ENCODE measurements at places on chromosomes 12 and 14.

GRCh38 chr12:91413581-91414546 is 231.2 kb upstream of the DCN start:
- no peak for DNase-seq

DNA sequence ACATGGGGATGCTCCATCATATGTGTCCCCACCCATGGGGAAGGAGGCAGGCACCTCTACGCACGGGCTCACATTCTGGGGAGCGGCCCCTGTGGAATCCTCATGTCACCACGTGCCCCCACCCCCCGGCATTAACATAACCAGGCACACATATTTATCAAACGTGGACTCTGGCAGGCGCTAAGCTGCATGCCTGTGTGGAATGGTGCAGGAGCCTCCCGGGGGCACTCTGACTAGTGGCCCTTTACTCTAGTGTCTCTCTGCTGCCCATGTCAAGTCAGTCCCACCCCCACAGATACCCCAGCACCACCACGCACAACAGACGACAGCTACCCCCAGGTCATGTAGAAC is 66.1 kb downstream of the CCDC88C start:
- DNase-seq, result no peak

DNA sequence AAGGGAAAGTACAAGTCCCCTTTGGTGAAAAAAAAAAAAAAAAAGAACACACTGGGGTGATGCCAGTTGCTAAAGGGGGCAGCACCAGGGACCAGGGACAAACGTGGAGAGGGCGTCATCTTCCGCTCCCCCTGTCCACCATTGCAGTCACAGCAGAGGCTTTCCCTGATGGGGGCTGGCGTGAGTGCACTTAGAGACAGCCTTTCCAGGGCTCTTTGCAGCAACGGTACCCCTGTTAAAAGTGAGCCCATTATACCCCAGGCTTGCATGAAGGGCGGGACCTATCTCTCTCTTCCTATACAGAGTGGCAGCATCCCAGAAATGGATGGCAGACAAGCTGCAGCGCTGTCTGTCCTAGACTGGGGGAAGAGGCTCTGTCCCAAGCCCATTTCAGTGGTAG is 155.0 kb downstream of the KCNK10 start:
- DNase-seq, result no peak

GRCh38 chr12:128337431-128338170 is 70.6 kb downstream of the TMEM132C start:
- DNase-seq, result no peak

DNA sequence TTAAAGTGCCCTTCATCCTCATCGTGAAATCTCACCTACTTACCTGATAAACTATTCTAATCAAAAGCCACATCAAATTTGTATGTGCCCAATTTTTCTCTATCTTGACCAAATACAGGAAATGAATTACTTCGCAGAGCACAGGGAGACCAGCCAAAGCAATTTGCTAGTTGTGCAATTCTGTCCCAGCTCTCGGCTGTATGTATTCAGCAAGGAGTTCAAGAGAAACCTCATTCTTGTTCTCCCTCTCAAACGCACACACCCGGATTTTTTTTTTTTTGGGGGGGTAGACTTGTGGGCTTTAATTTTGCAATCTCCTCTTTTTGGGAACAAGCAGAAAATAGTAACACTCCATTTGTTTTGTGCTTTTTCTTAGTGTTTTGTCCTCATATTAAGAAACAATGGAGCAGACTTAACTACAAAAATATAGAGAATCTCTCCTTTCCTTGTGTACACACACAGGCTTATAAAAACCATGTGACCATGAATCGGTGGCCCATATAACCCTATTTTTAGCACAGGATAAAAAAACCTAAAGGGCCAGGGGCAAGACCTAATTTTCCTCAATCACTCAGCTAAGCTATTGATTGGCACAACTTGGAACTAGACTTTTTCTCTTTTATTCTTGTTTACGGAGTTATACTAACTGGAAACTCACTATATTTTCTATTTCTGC is 64.2 kb downstream of the MBIP start:
- peak; percentile 27 for DNase-seq

DNA sequence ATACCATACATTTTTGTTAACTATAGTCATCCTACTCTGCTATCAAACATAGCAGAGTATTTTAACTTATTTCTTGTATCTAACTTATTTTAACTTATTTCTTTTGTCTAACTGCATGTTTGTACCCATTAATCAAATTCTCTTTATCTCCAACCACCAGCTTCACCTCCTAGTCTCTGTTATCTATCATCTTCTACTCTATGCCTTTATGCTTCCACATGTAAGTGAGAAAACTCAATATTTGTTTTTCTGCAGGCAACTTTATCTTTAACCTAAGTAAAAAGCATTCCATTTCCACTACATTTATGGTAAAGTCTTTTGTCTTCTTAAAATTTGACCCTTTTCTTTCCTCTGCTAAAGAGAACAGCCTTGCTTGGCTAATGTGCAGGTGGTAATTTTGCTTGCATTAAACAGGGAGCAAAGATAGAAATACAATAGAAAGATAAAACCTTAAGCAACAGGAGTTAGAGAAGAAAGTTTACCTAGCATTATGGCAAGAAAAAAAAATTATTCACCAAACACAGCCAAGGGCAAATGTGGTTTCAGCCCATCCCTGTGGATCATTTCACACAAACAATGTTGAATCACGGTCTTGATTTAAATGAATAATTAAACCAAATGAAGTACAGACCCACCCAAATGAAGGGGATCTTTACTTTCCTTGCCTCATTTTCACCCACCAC is 110.9 kb upstream of the TSPAN8 start:
- no peak for DNase-seq

GRCh38 chr12:103397536-103397935 is 98.2 kb downstream of the C12orf42 start:
- DNase-seq, result no peak

DNA sequence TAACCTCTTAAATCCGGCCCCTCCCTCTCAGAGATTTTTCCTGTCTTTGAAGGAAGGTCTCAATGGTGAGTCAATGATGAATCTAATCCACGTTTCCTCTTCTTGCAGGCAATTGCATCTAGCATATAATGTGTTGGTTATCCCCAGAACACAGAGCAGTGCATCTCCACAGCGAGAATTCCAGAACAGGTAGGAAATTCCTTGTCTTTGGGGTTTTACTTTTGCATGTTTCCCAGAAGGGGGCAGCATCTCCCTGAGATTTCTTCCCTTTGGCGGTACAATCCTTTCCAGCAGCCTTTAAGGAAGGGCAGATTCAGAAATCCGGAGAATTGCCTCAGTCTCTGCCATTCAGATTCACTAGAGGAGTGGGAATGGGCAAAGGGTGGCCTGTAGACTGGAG is 128.0 kb downstream of the KCNA5 start:
- DNase-seq, result peak; percentile 25

GRCh38 chr12:115132145-115132544 is 448.2 kb upstream of the TBX3 start:
- no peak for DNase-seq

- no peak for DNase-seq
Measured at GRCh38 chr12:49881415-49882247, 22.1 kb downstream of the FAIM2 start.

GRCh38 chr12:9810671-9811070 is 16.6 kb upstream of the KLRF1 start:
- peak; percentile 84 for DNase-seq

DNA sequence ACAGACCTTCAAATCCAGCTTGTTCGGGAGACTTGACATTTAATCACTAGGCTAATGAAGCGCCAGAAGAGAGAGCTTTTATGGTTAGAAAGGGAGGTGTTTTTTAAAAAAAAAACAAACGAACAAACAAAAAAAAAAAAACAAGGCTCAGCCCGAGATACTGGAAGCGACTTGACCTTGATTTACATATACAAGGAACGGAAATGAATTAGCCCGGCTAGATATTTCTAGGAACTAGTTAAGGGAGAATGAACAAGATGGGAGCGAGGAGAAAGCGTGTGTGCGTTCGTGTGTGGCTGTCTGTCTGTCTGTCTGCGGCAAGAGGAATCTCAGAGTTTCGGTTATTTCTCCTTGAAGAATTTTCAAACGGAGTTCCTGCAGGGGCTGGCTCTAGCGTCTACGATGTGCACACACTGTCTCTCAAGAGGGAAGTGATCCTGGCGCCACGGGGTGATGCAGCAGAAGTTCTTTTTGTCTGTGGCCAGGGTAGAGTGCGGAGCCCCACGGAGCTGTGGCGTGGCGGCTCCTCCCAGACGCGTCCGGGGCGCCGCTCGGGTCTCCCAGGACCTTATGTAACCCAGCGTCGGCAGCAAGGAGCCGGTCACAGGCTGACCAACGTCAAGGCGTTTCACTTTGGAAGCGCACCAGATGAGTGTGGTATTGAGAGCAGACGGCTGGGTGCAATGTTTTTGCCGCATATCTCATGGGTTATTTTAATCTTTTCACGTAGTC is 18.8 kb downstream of the SOCS2 start:
- DNase-seq, result peak; percentile 88

- no peak for DNase-seq
Measured at GRCh38 chr14:96658611-96659010, 138.6 kb upstream of the VRK1 start.

DNA sequence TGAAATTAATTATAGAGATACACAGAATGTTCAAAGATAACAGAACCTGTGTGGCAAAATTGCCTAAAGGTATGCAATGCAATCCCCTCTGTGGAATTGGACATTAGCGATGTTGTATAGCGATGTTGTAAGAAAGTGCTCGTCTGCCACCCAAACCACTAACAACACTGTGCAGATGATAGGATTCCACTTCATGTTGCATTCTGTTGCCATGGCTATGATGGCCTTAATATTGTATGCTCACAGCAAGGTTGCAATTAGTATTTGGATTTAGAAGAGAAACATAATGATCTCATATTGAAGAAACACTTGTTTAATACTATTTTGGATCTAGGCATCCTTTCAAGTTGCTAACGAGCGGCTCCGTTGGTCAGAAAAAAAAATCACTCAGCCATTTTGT is 260.3 kb downstream of the BCAT1 start:
- DNase-seq, result no peak

- no peak for DNase-seq
Measured at GRCh38 chr12:58347691-58348090, 406.3 kb downstream of the ATP23 start.

DNA sequence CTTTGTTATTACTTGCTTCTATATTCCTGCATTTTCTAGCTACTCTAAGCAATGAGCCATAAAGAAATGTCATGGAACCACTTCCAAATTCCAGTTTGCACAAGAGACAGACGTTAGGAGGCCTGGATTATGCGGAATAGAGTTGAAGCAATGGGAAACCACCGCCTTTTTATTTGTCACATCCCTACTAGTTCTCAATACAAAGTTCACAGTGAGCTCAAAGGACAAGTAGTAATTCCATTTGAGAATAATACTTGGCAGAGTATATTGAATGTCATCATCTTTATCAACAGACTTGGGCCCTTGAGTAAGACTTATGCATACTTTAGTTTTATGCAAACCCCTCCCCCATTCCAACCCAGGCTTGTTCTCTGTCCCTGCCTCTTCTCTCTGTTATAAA is 3.7 kb upstream of the SLC15A5 start:
- no peak for DNase-seq

GRCh38 chr12:132066345-132066685 is 77.8 kb downstream of the DDX51 start:
- peak; percentile 38 for DNase-seq

DNA sequence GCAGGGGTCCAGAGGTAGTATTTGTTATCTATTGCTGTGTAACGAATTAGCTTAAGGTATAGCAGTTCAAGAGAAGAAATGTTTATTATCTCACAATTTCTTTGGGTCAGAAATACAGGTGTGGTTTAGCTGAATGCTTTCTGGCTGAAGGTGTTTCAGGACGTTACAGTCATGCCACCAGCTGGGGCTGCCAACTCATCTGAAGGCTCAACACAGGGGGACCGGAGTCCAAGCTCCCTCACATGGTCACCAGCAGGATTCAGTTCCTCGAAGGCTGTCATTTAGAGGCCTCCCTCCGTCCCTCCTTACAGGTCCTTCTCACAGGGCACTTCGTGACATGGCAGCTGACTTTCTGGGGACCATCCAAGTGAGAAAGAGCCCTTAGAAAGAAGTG is 37.5 kb upstream of the SINHCAF start:
- DNase-seq, result peak; percentile 17

DNA sequence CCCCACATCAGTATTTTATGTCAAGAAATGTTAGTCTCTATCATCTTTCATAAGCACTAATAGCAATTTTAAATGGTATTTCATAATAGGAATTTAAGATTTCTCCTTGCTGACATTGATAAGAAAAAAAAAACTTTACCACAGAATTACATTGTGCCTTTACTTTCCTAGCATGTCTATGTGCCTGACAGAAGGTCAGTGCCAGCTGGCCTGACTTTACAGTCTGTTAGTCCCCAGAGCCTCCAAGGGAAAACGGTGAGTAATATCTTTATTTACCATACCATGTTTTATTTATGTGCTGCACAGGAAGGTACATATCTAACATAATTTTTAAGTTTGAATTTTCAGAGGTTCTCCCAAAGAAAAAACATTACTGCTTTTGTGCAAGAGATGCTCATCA is 152.0 kb upstream of the AEBP2 start:
- DNase-seq, result no peak

DNA sequence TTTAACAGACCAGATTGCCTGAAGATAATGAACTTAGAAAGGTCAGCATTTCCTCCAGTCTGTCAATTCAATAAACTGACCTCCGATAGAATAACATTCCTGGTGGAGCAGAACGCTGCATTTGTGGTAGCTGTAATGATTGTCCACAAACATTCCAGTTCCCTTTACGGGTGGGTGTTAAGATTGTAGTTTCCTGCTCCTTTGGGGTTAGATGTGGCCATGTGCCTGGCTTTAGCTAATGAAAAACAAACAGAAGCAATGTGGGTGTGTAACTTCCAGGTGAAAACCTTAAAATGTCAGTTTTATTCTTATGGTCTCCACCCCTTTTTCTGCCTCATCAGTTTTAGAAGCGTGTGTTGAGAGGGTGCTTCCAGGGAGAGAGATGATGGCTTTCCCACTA is 217.3 kb upstream of the CRY1 start:
- DNase-seq, result no peak

DNA sequence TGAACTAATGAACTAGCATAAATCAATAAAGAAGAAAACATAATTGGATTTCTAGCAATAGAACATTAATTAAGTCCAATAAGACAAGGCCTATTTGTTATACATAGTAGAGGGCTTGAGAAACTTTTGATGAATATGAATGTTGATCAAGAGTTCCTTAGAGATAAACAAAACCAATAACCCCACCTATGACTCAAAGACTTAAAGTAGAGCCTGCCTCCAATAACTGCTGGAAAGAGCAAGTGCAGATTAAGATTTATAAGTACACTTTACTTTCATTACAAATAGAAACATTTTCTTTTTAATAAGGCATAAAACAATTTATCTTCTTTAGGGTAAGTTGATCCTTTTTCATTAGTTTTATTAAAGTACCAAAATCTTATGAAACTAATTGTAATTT is 185.7 kb downstream of the SRGAP1 start:
- DNase-seq, result no peak

DNA sequence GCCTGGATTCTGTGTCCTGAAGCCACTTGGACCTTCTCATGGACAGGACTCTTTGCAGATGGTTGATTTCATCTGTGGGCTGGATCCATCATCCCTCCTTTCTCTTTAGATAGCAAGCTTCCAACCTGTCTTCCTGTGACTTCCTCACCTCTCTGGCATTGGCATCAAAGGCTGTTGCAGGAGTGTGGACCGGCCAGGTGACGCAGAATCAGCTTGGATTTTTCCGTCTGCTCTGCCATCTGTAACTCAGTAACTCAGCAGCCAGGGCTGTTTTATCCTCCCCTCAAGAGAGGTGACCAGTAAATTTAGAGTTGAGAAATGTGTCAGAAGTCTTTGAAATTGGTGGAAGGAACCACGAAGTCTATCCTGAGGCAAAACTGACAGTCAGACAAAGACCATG is 701.7 kb upstream of the TMEM132C start:
- DNase-seq, result no peak

Measured in suppressor macrophage treated with lipopolysaccharide for 1 hour (primary cell).